Activated T-helper 1 cell treated with Interleukin-2 at 50 U/mL for 16 hours (primary cell): ENCODE measurements at places on chromosomes 12 and 14.
A peak's percentile ranks its signal among the peaks of the same experiment; 100 is the strongest.

GRCh38 chr14:68879841-68880575, 87.1 kb upstream of the ZFP36L1 start:
- no peak for DNase-seq

- DNase-seq, result no peak
Measured at GRCh38 chr14:51638071-51638944, 13.4 kb upstream of the FRMD6 start.

DNA sequence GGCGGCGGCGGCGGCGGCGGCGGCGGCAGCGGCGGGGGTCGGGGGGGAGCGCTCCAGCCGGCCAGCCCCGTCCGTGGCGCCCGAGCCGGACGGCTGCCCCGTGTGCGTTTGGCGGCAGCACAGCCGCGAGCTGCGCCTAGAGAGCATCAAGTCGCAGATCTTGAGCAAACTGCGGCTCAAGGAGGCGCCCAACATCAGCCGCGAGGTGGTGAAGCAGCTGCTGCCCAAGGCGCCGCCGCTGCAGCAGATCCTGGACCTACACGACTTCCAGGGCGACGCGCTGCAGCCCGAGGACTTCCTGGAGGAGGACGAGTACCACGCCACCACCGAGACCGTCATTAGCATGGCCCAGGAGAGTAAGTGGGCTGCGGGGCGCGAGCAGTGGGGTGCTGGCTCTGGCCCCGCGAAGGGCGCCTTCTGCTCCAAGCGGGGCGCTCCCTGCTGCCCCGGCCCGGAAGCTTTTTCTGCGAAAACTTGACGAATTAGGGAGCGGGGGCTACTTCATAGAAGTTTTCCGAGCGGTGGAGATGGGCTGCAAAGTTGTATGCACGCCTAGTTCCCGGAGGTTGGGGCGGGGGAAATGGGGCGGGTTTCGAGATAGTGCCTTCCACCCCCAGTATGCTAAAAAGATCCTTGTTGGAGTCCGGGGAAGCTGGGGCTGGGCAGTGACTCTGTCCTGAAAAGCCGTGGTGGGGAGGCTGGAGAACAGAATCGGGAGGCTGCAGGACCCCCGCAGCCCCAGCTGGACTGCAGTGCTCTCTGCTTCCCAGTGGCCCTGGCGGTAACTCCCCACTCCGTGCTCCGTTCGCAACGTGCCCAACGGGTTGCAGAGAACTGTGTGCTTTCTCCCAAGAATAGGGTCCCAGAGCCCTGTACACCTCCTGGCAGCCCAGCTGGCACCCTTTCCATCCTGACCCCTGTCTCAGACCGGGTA, 751 bp downstream of the GDF11 start:
- no peak for DNase-seq

GRCh38 chr12:82651489-82651888, 35.2 kb upstream of the TMTC2 start:
- DNase-seq, result no peak

- DNase-seq, result no peak
Measured at GRCh38 chr12:18262514-18262913, 1.2 kb downstream of the PIK3C2G start.

DNA sequence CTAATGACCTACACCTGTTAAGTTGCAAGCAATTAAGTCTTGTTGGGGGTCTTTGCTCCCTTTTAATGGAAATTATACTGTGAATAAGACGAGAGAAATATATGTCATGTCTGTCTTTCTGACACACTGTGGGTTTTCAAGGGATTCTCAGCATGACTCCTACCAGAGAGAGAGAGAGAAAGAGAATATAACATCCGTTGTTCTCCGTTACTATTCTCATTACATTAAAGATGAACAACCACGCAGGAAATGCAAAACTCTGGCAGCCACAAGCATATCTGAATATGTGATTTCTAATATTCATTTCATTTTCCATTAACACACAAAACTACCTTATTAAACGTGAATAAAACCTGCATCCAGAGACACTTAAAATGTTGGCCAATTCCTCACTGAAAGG, 67.3 kb upstream of the EGLN3 start:
- no peak for DNase-seq

DNA sequence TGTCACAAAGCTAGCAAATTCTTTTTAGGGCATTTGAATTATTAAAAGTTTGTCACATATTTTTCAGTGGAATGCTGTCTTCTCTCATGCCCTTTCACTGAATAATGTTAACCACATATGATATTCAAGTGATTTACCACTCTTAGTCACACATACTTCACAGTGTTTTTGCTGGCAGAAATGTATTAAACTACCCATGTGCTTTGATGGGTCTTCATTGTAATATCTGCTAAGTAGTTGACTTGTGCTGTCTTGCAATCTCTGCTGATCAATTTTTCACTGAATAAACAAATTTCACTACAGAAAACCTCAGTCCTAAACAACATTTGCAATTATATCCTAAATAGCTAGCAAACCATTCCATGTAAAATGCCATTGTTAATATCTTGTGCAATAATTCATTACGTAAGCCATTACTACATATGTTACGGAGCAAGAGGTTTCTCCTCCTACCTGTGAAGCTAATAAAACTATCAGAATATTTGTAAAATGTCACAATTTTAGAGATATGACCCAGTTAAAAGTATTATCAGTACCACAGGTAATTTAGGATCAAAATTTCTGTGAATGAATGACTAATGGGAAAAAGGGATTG, 64.6 kb upstream of the LMO3 start:
- DNase-seq, result no peak

- no peak for DNase-seq
Measured at GRCh38 chr14:71287567-71287966, 380.3 kb downstream of the PCNX1 start.

- no peak for DNase-seq
Measured at GRCh38 chr14:101905614-101906013, 58.8 kb upstream of the DYNC1H1 start.

- DNase-seq, result no peak
Measured at GRCh38 chr14:68361231-68361630, 431.6 kb downstream of the ZFP36L1 start.

DNA sequence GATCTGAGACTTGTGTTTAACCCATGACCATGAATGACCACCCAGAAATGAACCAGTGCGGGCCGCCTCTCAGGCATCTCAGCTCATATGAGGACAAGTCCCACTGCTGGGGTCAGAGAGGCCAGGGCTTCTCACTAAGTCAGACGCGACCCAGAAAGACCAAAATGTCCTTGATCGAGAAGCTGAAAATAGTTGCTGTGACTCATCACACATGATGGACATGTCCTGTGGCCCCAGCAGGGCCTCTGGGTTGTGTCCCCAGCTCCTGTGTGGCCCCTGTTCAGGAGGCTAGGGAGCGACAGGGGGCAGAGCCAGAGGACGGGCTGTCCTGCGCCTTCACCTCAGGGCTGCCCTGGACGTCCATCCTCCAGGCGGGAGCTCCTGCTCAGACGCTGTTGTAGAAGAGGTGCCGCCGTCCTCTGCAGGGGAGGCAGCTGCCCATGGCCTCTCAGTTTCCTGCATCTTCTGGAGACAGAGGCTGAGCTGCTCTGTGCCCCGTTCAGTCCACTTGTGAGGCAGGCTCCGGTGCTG, 29.0 kb upstream of the FAM181A start:
- no peak for DNase-seq

DNA sequence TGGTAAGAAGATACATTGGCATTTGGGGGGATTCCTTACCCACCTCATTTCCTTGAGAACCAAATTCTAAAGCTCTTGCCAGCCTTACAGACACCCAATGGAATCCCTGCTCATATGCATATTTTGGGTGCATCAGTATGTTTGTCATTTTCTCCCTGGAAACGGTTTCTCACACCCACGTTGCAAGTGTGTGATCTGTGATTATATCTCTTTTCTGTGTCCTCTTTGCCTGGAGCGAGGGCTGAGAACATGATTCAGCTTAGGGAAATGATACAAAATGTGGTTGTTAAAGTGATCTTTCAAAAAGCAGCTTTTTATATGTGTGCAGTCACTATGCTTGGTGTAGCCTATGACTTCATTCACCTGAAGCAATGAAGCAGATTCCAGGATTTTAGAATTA, 52.0 kb downstream of the KCNMB4 start:
- DNase-seq, result no peak

- DNase-seq, result no peak
Measured at GRCh38 chr14:104221636-104222369, 83.4 kb downstream of the KIF26A start.

DNA sequence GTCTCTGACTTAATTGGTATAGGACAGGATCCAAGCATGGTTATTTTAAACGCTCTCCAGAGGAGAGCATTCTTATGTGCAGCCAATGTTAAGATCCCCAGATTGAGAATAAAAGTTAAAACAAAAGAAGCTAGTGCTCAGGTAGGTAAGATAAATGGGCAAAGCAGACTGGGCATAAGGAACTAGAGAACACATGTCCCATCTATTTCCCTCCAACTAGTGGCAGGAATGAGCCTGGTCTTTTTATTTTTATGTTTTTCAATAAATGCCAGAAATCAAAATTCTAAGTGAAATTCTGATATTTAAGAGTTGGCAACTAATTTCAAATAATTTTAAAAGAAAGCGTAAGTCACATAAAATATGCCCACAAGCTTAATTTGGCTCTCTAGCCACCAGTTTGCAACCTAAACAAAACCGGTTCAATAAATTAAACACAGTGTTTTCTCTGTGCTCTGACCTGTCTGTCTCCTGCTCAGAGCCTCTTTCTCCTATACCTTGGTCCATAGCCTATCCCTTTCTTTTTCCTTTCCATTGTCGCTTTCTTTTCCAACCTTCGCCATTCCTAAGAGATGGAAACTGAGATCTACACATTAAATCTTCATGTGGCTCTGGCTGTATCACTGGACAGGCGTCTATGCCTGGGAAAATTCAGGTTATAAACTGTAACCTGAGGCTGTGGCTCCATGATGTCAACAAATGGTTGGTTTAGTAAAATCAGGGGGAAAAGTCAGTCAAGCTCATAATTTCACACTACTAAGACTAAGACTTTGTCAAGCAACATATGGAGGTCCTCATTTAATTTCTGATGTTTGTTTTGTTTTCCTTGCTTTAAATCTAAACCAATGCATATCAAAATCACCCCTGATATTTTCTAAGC, 5.5 kb downstream of the SLC38A1 start:
- no peak for DNase-seq

GRCh38 chr12:76117067-76117691, 32.7 kb upstream of the NAP1L1 start:
- DNase-seq, result no peak

GRCh38 chr14:84003346-84003745, 1526.6 kb upstream of the FLRT2 start:
- DNase-seq, result no peak

GRCh38 chr12:4909410-4909733, 333 bp upstream of the KCNA1 start:
- DNase-seq, result no peak

DNA sequence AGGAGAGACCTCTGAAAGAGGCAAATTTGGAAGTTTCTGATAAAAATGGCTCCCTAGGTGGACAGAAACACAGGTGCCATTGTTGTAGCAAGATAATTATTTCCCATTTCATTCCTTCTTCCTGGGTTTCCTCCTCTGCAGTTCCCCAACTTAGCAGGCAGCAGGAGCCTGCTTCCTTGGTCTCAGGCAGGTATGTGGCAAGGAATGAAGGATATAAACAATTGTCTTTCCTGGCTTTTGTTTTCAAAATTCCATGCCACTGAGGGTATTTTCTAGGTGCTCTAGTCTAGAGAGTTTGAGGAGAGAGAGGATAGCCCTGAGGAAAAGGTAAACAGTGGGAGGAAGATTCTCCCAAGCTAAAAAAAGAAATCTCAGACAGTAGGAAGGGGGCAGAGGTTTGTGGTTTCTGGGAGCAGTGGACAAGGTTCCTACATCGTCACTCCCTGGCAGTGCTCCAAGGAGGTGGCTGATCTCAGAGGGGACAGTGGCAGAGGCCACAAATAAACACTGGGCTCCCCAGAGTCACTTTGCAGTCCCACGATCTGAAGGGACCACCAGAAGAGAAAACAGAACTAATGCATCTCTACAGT, 82.6 kb upstream of the IGF1 start:
- DNase-seq, result no peak

DNA sequence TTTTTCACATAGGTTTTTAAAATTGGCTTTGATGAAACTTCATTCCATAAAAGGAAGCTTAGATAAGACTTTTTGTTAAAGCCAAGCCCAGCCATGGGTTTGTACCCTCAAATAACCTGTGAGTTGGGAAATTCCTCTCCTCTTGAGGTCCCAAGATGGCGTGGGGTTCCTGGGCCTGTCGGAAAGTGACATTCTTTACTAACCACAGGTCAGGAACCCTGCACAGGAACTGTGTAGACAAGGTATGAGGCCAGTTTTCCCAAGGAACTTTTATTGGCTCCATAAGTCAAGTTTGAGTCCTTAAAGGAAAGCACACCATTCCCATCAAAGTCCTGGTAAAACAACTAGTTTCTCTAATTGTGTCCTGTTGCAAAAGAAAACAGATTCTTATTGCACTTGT, 65.0 kb upstream of the AMN start:
- DNase-seq, result no peak

DNA sequence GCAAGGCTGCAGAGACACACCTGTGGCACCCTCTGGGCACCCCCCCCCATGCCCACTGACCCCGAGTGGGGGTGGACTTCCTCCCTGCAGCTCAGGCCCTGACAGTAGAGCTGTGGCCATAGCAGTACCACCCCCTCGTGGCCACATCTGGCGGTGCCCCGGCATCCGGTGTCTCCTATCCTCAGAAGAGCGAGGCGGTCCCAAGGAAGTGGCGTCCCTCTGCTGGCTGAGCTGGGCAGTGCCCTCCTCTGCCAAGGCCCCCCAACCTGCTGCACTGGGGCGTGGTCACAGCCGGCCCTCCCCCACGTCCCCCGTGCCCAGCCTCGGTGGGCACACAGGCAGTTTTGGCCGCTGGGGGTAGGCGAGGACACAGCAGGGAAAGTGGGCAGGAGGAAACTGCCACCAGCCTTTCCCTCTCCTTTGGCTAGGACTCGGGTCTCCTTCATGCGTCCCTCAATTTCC, 6.0 kb upstream of the SLC6A12 start:
- no peak for DNase-seq

GRCh38 chr14:22653012-22653621, 9.0 kb upstream of the OR6J1 start:
- DNase-seq, result peak; percentile 14

DNA sequence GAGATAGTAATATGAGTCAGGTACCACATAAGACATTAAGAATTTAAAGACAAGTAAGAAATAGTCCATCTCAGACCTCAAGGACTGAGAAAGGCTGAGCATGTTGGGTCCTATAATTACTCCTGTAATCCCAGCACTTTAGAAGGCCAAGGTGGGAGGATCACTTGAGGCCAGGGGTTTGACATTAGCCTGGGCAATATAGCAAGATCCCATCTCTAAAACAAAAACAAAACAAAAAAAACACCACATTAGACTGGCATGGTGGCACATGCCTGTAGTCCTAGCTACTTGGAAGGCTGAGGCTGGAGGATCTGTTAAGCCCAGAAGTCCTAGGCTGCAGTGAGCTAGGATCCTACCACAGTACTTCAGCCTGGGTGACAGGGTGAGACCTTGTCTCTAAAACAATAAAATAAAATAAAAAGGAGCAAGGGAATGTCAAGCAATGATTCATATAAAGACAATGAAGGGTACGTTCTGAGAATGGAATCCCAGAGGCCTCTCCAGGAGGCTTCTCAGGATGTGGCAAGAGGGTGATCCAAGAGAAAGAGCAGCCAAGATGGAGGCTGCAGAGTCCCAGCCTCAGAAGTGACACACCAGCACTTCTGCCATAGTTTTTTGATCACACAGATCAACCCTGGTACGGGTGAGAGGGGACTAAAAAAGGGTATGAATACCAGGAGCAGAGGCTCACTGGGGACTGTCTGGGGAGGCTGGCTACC, 206.4 kb downstream of the CRADD start:
- DNase-seq, result no peak

GRCh38 chr12:10218021-10218420, 5.3 kb downstream of the GABARAPL1 start:
- no peak for DNase-seq
